Activated naive CD4-positive, alpha-beta T cell treated with Interleukin-2 at 50 U/mL for 16 hours (primary cell): ENCODE measurements at places on chromosomes 6 and 20.

GRCh38 chr20:21395666-21396598 lies 1.4 kb downstream of the NKX2-4 start:
- peak; percentile 45 for DNase-seq

- DNase-seq = no peak
These were observed 160.8 kb downstream of the TBXT start for GRCh38 chr6:166006900-166007301.

DNA sequence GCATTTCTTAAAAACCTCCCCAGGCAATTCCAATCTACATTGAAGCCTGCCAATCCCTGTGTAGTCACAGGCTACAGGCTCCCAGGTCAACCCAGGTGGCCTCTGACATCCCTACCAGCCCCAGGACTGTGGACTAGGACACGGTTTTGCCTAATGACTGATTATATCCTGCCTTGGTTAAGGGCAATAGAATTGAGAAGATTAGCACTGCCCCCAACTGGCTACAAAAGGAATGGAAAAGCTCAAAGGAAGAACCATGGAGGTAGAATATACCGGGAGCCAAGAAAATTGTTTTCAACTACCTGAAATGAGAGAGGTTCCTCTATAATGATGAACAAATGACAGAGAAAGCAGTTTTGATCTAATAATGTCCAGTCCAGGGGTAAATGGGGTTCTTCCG lies 421.1 kb upstream of the AGPAT4 start:
- DNase-seq = no peak

GRCh38 chr6:36197739-36198221 lies 1.2 kb downstream of the BRPF3 start:
- no peak for DNase-seq

- peak; percentile 10 for DNase-seq
These were observed 167.4 kb upstream of the THBS2 start for GRCh38 chr6:169420912-169421543.
